GOT3 (cell line): ENCODE measurements at places on chromosomes 13 and 19.

GRCh38 chr13:100872761-100873160, 198.2 kb upstream of the TMTC4 start:
- no peak for DNase-seq

DNA sequence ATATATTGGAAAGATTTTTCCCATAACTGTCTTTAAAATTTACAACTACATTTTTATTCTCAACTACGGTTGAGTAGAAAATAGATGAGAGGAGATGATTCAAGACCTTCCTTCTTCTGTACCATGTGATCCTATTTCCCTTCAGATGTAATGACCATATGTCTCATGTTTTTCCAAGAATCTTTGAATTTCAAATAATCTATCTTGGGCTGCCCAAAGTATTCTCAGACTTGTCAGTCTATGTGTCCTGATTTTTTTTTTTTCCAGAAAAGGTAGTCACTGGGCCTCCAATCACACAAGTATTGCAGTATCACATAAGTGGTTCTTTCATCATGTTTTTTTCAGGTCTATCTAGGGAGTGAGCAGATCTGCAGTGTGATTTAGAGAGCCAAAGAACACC, 392.4 kb downstream of the RFC3 start:
- DNase-seq: no peak

DNA sequence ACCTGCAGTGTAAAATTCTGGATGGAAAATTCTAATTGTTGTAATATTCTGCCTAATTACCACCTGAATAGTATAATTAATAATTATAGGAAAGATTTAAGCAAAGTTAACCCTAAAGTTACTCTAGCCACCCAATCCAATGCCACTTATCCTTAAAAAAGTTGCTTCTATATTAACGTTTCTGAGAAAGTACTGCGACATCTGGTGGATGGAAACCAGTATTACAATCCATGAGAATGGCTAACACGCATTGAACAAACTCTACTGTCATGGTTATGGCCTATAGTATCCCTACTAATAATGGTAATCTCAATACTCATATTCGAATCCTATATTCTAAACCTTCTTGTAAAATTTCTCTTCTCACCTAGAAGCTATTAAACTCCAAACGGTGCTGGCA, 1551.8 kb downstream of the SLITRK1 start:
- DNase-seq: no peak

GRCh38 chr19:15251010-15251748, 18.9 kb upstream of the EPHX3 start:
- DNase-seq: no peak

- no peak for DNase-seq
Observed at GRCh38 chr13:74131227-74131626, 3.0 kb downstream of the KLF12 start.

DNA sequence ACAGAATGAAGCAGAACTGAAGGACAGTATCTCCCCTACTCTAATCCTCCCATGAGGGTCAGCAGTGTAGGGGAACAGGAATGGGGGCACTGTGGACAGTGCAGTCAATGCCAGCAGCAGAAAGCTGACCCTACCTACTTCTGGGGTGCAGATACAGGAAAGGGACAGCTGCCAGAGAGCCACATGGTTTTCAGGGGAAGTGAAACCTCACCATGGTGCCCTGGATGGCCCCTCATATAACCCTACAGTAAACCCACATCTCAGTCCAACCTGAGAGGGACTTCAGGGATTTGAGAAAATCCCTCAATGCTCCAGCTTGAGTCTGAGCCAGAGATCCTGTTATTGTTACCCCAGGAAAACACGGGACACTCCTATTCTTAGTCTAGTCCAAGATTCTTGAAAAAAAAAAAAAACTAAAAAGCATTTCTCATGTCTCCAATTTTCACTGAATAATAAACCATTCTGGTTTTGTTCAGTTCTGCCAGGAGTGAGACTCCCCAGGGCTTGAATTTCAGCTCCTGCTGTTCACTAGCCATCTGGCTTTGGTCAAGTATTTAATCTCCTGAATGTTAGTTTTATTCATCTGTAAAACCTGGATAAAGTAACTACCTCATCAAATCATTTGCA, 511.6 kb upstream of the ARGLU1 start:
- no peak for DNase-seq

DNA sequence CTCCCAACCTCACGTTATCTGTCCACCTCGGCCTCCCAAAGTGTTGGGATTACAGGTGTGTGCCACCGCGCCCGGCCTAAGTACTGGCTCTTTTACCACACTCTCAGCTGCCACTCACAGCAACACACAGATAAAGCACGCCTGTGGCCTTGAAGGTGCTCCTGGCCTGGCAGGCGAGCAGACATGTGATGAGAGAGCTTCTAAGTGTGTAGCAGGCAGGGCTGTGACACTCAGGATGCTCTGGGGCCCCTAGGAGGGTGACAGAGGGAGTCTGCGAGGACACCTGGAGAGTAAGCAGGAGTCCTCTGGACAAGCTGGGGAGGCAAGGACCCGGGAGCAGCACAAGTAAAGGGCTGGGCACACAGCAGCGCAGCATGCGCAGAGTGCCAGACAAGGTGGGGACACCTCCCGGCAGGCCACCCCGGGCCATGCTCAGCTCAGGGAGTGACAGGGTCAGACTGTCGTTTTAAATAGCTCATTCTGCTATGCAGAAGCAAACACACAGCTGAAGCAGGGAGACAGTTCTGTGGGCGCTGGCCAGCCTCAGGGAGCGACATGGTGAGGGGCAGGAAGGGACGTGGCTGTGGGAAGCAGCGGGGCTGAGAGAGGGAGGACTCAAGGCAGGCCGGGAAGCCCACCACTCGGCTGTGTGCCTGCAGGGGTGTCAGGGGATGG, 26.5 kb downstream of the MED26 start:
- DNase-seq: no peak

DNA sequence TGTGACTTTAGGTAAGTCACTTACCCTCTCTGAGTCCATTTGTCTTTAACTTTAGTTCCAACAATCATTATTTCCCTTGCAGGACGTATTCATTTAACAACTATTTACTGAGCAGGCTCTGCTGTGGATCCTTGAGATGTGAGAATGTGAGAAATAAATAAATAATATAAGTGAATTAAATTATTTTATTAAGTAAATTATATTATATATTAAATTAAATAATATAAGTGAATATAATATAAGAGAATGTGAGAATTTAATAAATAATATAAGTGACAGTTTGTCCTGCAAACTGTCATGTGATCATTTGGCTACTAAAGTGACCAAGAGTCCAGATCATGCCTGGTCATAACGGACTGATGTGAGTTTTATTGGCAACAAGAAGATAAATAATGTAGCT, 598 bp downstream of the OR2Z1 start:
- no peak for DNase-seq

GRCh38 chr19:24159707-24160106, 72.7 kb downstream of the ZNF254 start:
- DNase-seq: no peak

- peak; percentile 63 for DNase-seq
Observed at GRCh38 chr19:11138601-11139300, 16.8 kb downstream of the SPC24 start.

GRCh38 chr19:32238076-32238475, 107.3 kb upstream of the ZNF507 start:
- no peak for DNase-seq

DNA sequence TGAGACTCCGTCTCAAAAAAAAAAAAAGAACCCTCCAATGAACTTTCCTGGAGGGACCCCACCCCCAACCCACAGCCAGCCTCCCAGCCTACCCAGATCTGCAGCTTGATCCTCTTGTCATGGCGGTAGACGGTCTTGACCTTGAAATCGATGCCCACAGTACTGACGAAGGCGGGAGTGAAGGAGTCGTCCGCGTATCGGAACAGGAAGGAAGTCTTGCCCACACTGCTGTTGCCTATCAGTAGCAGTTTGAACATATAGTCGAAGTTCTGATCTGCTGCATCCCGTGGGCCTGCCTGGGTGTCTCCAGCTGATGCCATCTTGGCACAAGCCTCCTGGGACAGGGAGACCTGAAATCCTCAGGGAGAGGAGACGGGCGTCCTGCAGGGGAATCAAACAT, 2.4 kb downstream of the RAB3D start:
- DNase-seq: no peak

DNA sequence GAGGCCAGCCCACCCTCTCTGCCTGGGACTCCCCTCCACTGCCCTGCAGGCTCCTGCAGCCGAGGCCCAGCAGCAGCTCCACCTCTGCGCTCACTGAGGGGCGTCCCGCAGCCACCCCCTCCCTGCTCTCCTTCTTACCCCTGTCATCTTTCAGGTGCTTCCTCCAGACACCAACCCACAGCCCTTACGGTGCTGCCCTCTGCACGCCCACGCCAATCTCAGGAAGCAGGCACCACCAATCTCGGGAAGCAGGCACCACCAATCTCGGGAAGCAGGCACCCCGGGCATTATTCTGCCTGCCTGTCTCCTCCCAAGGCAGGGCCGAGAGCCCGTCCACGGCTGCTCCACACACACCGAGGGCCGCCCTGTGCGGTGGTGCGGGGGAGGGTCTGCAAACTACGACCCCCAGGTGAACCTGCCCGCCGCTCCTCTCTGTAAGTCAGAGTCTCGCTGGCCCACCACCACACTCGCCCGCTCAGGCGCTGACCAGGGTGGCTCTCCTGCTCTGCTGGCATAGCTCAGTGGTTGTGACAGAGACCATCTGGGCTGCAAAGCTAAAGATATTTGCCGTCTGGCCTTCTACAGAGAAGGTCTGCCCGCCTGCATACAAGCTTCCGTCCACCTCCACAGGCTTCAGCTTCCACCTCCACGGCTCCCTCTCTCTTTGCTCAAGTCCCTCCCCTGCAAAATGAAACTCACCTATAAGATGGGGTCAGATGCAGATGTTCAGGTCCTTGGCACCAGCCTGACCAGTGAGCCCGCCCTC, 2.9 kb downstream of the LSM7 start:
- DNase-seq: no peak

DNA sequence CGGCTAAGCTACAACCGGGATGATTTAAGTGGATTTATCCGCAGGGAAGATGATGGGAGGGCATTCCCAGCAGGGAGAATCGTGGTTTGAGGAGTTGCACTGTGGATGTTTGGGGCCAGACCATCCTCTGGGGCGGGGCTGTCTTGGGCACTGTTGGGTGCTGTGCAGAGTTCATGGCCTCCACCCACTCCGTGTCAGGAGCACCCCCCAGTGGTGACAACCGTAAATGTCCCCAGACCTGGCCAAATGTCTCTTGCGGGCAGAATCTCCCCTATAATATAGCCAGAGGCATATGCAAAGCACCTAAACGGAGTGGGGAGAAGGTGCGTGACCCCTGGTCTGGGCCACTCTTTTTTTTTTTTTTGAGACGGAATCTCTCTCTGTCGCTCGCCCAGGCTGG, 40.2 kb downstream of the SMIM24 start:
- DNase-seq: no peak

DNA sequence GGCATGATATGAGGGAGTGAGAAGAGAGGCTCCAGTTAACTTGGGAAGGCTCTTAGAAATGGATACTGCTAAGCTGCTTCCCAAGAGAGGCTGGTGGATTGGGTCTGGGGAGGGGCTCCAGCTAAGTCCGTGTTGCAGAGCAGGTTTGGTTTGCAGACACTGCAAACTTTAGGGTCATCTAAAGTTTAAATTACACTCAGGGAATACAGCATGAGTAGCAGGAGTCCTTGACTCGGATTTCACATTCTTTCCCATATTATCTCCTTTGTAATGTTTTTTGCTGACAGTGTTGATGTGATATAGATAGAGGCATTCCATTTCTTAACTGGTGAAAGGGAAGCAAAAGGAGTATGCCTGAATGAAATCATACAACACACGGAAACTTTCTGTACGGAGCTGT, 31.9 kb downstream of the SGCG start:
- no peak for DNase-seq

DNA sequence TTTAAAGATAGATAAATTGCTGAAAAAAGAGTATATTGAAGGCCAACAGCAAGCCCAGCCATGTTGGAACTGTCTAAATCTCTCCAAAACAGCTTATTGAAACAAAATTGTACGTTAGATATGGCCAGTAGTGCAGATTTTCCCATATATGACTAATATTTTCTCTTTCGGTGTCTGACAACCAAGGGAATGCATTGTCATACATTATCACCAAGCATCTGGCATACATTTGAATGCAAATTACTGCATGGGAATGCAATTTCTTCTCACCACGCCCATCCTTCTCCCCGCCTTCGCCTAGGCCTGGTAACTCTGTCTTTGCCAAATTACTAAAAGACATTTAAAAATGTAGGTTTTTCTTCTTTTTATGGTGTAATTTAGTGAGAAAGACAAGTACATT, 32.5 kb upstream of the IRS2 start:
- no peak for DNase-seq

- DNase-seq: no peak
Observed at GRCh38 chr19:19580418-19580817, 38.1 kb downstream of the PBX4 start.

DNA sequence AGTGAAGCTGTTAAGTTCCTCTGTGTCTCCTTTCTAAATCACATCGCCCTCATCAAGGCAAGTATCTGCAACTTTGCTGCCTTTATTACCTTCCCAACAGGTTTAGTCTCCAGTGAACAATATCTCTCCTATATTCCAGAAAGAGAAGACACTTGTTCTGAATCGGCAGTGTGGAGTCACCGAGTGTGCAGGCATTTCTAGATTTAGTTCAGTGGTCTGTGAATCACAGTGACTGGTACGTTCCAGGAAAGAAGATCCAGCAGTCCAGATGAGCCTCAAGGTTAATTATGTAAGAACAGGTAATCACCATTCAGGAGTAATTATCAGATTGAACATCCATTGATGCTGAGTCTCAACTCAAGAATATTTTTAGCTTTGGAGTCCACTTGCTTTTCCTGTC, 497.0 kb downstream of the FOXO1 start:
- DNase-seq: no peak

DNA sequence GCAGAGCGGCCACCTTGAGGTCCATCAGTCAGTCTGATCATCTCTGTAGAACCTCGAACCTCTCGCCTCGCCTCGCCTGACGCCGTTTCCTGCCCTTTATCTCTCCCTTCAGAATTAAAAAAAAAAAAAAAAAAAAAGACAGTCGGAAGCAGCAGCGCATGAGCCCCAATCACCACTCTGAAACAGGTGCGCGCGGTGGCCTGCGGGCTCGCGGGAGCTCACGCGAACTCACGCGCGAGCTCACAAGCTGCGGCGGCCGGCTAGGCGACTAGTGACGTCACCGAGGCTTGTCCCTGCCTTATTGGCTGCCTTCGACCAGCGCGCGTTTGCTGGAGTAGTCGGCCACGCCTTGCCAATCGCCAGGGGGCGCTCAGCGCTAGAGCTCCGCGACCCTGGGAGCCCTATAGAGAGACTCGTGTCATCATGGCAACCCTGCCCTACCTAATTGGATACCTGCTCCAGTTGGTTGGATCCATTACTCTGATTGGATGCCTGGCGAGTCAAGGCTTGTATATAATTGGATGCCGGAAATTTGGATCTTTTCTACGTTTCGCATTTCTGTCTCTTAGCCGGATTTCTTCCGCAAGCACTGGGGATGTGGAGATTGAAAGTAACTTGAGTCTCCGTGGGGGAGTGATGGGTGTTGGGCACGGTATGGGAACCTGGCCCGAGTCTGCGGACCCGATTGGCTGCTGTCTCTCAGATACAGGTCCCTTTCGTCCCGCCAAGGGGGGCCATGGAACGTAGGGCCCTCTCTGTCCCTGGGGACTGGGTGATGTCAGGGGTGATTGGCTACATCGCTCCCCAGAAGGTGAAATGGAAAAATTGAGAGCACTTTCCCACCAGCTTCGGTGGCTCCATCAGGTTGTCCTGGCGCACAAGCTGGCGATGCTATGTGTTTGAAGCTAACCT, 31.6 kb downstream of the SYT3 start:
- peak; percentile 35 for DNase-seq
